ENCODE measurements at places on chromosomes 3 and 15. TPM values are rescaled to one million over a fixed set of nuclear protein-coding genes. Genes with fewer than 3 reads are reported as not detected.

The LDHAL6B gene
- not detected for polyA plus RNA-seq

The DOCK3 gene
- 0.03 TPM for polyA plus RNA-seq

DNA sequence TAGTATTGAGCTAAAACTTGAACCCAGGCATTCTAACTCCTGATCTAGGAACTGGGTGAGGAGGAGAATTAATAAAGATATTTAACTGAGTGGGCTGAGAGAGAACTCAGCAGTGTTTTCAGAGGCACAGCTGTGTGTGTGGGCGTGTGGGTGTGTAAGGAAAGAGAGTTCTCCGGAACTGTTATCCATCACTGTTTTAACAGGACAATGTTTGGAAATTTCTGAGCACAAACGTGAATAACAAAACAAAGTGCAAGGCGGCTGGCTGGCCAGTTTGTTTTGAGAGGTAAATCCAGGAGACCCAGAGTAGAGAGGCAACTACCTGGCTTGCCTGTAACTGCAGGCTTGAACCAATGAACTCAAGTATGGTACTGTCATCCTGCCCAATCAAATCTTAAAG is 5.0 kb upstream of the PTPN9 start:
- no peak for DNase-seq

- no peak for DNase-seq
These were observed 96.3 kb upstream of the ZBED2 start for GRCh38 chr3:111691293-111691909.

DNA sequence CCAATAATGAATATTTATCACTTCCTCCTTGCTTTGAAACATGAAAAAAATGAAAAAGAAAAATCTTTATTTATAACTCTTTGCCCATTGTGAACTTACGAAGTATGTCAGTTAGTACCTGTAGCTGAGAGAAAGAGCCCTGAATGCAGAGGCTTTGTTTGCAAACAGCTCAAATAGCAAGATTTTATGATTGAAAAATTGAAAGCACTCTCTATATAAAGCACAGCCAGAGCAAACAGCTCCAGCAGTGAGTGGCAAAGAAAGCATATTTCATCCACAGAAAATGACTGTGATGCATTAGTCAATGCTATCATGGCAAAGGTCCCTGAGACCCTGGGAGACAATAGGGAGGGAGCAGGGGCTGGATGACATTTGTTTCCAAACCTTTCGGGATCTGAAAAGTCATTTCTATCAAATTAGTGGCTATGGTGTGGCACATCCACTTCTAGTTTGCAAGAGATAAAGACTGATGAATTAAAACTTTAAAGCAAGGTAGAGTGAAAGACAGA is 576.1 kb downstream of the OTOL1 start:
- no peak for DNase-seq

- DNase-seq: no peak
These were observed 149.9 kb upstream of the STT3B start for GRCh38 chr3:31382856-31383255.

- DNase-seq: peak; percentile 5
These were observed 162.4 kb upstream of the CGNL1 start for GRCh38 chr15:57213862-57214261.

- no peak for DNase-seq
These were observed 463.9 kb downstream of the EPHA3 start for GRCh38 chr3:89571298-89571697.

DNA sequence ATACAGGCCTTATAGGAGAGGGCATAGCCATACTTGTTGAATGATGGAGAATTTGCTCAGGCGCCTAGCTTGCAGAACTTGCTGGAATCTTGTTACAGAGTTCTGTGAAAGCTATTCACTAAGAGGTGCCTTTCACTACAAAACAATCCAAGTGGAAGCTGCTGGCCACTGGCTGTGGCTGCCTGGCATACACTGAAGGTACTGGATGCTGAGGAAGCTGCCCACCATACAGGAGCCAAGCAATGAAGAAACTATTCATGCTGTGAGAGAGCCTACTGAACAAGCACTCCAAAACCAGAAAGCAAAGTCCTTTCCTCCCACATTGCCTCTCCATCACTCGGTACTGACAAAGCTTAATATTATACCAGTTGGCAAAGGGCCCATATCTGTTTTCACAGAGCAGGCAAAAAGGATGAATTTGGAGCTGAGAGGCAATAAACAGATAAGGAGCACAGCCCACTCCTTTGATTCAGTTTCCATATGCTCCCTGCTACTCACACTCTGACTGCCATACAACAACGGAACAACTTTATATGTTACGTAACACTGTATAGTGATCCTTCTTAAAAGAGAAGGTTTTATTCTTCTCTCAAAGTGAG is 192.6 kb upstream of the ALCAM start:
- no peak for DNase-seq
